NCI-H1105 treated with DMSO at 0.1 percent for 48 hours (cell line): ENCODE measurements at places on chromosomes 2 and 18.

- no peak for DNase-seq
Observed at GRCh38 chr2:150255528-150255927, 231.9 kb downstream of the RND3 start.

DNA sequence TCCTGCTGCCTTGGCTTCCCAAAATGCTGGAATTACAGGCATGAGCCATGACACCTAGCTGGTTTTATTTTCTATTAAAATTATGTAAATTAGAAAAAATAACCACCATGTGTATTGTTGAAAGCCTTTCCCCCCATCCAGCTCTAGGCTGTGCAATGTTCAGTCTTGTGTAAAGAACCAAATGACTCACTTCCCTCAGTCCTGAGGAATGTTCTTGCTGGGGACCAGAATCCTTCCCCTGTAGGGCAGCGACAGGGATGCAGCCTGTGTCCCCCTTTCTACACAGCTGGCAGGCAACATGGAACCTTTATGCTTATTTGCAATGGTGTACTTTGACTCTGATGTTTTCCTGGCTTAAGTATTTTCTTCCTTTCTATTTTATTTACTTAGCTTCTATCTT lies 29.4 kb downstream of the AOX1 start:
- DNase-seq: no peak

DNA sequence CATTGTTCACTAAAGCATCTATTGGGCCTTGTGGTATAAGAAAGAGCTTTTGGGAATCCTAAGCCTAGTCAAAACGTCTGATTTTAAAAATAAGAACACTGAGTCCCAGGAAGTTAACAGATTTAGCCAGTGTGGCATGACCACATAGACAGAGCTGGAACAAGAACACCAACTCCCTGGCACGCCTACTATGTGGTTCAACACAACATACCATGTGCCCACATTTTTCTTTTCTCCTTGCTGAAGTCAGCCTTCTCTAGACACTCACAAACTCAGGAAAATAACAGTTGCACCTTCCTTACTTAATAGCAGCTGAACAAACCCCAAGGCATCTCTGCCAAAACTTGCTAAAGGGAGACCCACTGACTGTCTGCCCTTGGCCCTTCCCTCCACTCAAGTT lies 124.8 kb downstream of the C1D start:
- DNase-seq: peak; percentile 48

- no peak for DNase-seq
Observed at GRCh38 chr2:187461294-187462261, 13.5 kb upstream of the CALCRL start.

GRCh38 chr2:239749272-239749873 lies 275.8 kb downstream of the NDUFA10 start:
- no peak for DNase-seq

GRCh38 chr18:49910986-49911385 lies 97.7 kb upstream of the ACAA2 start:
- no peak for DNase-seq

DNA sequence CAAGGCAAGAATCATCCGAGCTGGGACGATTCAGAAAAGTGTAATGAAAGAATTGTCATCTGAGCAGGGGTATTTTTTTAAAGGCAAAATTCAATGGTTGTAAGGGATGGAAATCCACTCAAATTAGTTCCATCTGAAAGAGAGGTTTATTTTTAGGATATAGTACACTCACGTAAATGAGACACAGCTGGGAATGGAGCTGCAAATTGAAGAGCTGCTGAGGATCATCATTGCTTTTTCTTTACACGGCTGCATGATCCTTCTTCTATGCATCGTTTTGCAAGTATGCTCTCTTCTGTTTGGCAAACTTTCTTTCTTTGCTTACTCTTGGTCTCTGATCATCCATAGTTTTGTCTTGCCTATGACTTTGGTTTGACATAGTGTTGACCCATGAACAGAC lies 27.4 kb upstream of the CUL3 start:
- no peak for DNase-seq

DNA sequence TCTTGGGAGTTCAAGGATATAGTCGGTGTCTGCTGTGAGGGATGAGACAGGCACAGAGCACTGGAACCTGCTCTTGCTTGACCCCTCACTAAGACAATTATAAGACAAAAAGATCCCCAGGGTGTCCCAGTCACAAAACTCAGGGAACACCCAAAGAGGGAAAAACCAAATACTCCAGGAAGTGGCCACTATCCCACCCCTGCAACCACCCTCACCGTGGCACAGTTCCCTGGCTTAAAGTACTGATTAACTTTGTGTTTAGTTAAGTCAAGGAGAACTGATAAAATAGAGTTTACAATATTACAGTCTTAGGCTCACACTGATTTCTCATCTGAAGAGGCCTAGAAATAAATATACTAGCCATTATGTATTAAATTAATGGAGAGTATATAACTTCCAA lies 13.5 kb downstream of the IL36B start:
- no peak for DNase-seq

DNA sequence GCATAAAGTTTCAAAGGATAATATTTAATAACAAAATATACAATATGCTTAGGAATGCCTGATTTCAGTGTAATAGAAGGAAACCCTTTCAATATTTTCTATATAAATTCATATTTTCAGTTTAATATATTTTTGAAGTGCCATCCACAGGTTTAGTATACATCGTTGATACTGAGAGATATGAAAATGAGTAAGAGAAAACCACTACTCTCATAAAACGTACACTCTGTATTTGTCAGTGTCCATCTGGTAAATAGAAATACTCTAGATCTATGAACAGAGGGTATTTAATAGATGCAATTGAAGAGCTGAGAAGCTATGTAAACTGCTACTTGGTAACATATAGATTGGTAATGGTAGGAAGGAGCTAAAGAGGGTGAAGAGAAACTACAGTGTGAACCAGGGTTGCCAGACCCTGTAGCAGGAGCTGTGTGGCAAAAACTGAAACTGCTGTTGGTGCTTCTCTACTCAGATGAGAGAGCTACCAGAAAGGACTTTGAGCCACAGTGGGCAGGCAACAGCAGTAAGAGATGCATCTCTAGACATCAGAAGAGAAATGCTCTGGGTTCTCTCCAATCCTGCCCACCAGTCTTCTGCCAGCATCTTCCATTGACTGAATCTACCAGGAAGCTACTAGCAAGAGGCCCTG lies 187.4 kb downstream of the CCDC102B start:
- DNase-seq: no peak

- DNase-seq: no peak
Observed at GRCh38 chr2:177692042-177692782, 299.6 kb downstream of the AGPS start.

GRCh38 chr2:183259921-183260320 lies 135.7 kb downstream of the NUP35 start:
- no peak for DNase-seq

GRCh38 chr2:126792186-126792585 lies 106.5 kb upstream of the TEX51 start:
- DNase-seq: no peak

DNA sequence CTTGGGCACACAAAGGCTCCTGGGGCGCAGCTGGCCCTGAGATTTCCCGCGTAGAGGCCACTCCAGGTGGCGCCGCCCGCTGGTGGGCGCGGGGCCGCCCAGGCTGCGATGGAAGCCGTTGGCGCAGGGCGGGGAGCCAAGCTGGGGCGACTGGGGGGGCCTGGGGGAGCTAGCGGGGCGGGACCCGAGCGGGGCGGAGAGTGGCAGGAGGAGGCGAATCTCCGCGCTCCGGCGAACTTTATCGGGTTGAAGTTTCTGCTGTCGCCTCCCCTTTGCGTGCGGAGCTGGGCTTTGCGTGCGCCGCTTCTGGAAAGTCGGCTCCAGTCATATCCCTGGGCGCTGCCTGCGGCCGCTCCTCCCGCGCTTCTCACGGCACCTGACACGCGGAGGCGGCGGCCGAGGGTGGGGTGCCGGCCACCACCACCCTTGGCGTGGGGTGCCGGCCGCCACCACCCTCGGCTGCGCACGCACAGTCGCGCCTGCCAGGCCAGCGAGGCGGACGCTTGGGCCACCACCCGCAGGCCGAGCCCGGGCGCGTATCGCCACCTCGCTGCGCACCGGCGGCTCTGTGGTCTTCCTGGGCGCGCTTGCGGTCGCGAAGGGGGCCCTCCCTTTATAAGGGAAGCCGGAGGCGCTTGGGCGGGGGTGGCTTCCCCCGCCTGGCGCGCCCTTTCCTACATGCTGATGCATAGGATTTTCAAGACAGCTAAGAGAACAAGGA lies 919 bp upstream of the CYP1B1 start:
- peak; percentile 81 for DNase-seq

DNA sequence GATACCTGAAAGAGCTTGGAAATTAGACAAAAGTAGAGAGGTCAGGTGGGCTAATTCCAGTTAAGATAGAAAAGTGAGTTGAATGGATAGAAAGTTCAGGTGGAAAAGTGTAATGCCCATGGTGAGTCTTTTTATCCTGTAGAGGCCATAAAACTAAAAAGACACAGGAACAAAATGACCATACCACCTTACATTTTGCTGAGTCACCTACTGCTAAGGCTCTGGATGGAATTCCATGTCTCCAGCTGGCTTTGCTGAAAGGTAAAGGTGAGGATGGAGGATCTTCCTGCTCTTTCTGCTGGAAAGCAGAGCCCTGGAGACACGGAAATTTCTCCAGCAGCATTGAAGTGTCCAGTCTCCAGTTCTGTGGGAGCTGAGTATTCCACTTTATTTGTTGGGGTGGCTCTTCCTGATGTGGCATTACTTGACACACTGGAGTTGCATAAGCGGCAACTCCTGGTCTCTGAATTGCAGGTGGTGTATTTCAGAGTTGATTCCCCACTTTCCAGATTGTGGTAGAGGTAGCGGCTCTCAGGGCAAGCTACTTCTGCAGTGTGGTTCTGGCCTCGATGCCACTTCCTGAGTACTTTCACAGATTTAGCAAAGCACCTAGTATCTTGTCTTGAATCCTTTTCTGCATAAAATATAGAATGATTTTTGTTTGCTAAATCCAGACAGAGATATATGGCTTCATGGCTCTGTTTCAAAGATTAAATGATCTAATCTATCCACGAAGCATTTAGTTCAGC lies 10.7 kb downstream of the IL1RL2 start:
- DNase-seq: no peak

DNA sequence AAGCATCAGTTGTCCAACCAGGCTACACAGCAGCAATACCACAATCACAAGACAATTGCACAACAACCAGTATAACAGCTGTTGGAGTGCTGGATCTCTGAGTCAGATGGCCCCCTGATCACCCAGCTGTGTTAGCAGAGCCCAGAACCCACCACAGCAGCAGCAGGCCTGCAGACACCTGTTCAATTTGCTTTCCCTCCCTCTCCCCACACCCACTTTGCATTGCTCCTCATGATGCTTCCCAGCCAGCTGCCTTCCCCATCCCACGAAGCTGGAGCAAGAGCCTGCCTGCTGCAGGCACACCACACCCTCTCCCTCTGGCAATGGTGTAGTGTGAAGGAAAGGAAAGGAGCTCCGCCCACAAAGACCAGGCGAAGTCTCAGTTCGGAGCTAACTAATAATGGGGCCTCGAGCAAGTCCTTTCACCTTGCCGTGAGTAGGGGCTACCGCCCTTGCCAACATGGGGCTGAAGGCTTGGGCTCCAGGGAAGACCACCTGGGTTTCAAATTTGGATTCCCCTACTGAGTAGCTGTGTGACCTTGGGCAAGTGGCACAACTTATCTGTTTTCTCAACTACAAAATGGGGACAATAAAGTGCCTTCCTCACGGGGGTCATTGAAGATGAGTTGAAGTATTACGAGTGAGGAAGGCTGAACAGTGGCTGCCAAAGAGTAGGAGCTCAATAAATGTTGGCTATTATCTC lies 19.4 kb upstream of the ZBTB7C start:
- no peak for DNase-seq

DNA sequence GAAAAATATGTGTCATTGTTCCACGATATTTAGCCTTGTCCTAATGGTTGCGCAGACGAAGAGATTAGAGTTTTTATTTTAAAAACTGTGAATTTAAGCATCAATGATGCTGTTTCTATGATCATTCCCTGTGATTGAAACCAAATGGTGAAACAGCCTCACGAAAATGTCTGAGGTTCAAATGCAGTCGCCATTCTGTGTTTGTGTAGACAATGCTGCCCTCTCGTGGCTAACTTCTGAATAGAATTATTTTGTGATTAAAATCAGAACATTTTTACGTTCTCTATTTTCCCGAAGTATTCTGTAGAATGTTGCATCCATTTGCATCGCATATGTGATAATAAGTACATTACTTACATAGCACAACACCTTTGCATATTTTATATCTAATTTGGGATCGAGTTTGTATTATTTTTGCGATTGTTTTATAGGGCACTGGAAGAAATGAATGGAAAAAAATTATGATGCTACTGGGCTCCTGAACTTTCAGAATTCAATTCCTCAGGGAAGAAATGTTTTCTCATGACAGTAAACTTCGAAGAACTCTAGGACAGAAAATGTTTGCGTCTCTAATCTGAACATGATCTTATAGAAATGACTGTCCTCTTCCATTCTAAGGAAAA lies 54.8 kb upstream of the CREB1 start:
- peak; percentile 62 for DNase-seq

DNA sequence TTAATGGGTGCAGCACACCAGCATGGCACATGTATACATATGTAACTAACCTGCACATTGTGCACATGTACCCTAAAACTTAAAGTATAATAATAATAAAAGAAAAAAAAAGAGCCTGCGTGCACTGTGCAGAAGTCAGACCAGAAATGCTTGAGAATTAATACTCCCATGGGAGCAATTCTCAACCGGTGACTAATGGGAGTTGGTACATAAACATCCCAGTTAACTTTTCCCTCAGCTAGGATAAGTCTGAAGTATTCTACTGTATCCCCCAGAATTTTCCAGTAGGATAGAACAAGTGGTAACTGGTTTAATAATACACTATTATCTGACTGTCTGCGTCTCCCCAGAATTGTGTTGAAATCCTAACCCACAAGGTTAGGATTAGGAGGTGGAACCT lies 113.6 kb upstream of the COL5A2 start:
- DNase-seq: no peak

- DNase-seq: peak; percentile 82
Observed at GRCh38 chr18:27605107-27605834, 420.2 kb upstream of the CHST9 start.

DNA sequence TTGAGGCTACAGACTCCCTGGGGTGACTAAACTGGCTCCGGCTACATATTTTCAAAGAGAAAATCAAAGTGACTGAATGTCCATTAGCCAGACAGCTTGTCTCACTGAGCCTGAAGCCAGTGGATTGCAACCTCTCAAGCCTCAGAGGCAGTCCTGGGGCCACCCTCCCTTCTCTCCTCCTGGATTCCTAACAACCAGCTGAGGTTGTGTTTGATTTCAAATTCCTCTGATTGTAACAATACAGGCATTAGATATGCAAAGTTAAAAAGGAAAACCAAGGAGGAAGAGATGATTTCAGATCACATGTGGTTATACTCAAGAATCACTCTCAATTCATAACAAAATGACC lies 101.0 kb upstream of the LMAN1 start:
- DNase-seq: no peak

DNA sequence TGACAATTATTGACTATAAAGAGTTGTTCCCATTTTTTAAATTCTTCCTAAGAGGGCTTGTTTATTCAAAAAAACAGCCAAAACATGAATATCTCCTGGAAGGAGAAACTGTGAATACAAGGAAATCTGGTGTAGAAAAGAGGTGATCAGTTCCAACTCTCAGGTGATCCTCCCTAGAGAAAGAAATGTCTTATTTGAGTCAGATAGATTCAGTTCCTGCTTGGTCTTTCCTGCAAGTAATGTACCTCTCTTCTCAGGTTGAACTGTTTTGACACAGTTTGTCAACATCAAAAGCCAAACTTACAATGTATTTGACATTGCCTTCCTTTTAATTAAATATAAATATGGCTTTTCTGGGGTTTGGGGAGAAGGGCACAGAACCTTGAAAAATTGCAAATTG lies 567.4 kb downstream of the ARHGAP15 start:
- no peak for DNase-seq

- no peak for DNase-seq
Observed at GRCh38 chr18:47168913-47169312, 7.3 kb downstream of the IER3IP1 start.

- DNase-seq: no peak
Observed at GRCh38 chr18:45553723-45554388, 61.4 kb upstream of the SLC14A2 start.
